ENCODE measurements at places on chromosomes 5 and 9.

DNA sequence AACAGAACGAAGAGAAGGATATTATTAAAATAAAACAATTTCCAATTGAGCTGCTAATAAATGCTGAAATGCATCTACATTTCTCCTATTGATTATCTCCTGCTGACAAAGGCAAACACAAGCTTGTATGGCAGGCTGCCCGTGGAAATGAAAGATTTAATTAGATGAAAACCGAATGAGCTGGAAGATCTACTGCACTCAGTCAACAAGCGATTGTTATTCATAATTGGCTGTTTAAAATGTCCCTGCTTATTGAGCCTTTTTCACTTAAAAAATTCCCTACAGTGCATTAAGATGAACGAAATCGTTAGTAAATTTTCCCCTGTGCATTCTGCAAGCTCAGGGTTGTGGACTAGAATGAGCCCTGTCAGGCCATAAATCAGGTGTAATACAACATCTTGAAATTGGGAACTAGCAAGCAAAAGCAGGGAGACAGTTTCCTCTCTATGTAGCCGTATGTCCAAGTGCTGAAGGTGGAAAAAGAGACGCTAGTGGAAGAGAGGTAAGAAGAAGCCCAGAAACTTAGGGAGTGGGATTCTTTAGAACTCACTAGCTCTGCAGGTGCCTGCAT, 28.5 kb upstream of the KIF4B start:
- no peak for DNase-seq

DNA sequence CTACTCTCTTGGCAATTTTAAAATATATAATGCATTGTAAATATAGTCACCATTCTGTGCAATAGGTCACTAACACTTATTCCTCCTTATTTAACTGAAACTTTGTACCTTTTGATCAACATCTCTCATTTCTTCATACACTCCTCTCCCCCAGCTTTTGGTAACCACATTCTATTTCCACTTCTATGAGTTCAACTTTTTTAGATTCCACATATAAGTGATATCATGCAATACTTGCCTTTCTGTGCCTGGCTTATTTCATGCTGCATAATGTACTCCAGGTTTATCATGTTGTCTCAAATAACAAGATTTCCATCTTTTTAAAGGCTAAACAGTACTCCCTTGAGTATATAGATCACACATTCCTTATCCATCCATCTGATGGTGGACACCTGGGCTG, 188.8 kb downstream of the NXNL2 start:
- no peak for DNase-seq

GRCh38 chr9:19231126-19231903, 822 bp downstream of the DENND4C start:
- no peak for DNase-seq

GRCh38 chr5:179259731-179260323, 85.4 kb downstream of the ADAMTS2 start:
- DNase-seq, result no peak

- DNase-seq, result no peak
These were observed 59.0 kb upstream of the NUDT12 start for GRCh38 chr5:103621548-103621930.

DNA sequence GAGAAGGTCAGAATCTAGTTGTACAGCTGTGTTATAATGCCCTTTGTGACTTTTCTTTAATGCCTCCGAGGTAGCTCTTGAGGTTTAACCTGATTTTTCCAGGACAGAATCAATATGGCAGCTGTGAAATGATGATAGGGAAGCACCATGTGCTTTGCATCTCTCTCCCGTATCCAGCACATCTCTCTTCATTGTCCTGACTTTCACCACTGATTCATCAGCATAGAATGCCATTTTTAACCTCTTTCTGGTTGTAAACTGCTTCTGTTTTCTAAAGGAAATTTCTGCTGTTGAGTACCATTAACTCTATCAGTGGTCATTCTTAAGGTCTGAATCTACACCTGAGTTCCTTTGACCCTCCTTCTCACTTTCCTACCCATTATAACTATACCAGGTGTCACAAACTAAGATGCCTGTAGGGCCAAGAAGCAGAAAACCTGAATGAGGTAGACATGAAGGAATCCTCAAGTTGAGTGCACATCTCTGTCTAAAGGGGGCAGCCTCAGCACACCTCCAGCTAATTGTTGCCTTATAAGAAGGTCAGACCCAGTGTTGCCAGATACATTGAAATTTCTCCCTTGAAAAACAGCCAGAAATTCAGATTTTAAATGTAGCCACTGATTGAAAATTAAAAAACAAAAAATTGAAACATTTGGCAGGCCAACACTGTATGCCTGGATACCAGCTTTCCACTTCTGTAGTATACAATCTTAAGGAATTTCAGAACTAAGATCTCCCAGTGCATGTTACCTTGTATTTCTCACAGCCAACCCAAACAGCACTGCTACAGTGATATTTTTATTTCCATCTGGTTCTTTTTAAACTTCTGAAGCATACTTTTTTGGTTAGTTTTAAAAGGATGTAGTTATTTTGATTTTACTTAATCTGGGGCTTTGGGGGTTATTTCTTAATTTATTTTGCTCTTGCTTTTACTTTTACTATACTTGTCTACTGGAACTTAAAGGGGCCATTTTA, 35.8 kb upstream of the TLX3 start:
- no peak for DNase-seq

DNA sequence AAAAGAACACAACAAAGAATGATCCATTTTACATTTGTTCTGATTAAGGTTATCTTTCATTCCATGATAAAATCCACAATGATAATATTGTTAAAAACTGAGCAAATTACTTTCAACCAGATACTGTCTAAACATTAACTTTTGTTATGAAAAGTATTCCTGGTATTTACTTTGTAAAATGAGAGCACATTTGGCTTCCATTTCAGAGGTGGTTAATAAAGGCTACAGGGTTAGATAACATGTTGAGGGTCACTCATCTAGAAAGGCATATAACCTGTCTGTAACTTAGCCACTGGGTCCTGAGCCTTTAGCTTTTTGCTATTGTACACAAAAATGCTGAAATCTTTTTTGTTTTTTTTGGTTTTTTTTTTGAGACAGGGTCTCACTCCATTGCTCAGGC, 99.3 kb downstream of the ANXA2R start:
- no peak for DNase-seq

GRCh38 chr9:33127881-33128280, 39.3 kb downstream of the B4GALT1 start:
- no peak for DNase-seq

- DNase-seq, result peak; percentile 25
These were observed 52.8 kb downstream of the WHRN start for GRCh38 chr9:114452219-114453165.

DNA sequence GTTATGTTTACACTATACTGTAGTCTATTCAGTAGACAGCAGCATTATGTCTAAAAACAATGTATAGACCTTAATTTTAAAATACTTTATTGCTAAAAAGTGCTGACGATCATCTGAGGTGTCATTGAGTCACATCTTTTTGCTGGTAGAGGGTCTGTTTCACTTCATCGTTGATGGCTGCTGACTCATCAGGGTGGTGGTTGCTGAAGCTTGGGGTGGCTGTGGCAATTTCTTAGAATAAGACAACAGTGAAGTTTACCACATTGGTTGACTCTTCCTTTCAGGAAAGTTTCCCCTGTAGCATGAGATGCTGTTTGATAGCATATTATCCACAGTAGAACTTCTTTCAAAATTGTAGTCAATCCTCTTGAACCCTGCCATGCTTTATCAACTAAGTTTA, 150.3 kb downstream of the FBXL7 start:
- no peak for DNase-seq

DNA sequence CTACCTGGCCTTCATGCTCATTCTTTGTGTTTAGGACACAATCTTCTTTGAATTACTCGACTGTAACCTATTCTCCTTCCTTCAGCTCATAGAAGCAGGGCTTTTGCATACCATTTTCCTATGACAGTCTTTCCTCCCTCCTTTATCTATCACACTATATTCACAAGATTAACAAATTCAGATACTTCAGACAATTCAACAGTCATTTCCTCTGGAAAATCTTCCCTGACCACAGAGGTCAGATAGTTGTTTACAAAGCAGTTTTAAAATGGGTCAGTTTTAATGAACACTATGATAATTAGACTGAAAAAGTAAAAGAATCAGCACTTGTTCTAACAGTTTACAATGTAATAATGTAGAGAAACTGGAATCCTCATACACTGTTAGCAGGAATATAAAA, 4.3 kb downstream of the CAAP1 start:
- no peak for DNase-seq

DNA sequence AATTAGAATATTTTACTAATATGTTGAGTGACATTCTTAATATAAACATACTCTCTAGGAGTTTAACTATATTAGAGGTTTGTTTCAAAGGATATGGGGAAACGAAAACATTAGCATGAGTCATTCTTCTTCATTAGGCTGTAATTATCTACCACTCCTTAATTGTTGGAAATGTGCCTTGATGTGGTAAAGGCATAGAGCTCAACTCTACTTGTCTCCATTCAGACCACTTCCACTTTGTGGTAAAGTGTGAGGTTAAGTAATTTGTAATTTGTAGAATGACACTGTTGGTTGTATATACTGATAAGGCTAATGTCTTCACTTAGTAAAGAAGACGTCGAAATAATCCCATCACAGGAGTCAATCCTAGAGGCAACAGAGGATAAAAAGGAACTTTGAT, 58.1 kb downstream of the HAPLN1 start:
- DNase-seq, result no peak

GRCh38 chr9:14654932-14655331, 38.3 kb downstream of the ZDHHC21 start:
- DNase-seq, result no peak

GRCh38 chr5:31417512-31417911, 114.4 kb downstream of the DROSHA start:
- DNase-seq, result no peak

DNA sequence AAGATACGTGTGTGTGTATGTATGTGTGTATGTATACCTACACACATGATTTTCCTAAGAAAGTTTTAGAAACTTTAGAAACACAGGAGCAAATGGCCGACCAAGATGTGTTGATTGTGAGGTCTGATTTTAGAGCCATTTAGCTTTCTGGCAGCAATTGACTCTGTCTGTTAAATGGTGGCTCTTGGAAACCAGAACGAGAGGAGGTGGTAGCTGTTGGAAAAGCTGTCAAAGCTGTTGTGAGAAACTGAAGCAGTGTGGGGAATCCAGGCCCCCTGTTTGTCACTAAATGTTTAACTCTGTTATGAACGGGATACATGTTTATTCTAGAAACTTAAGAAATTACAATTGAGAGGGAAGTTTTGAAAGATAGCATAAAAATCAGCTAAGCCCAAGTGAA, 91.4 kb downstream of the GOLPH3 start:
- no peak for DNase-seq

DNA sequence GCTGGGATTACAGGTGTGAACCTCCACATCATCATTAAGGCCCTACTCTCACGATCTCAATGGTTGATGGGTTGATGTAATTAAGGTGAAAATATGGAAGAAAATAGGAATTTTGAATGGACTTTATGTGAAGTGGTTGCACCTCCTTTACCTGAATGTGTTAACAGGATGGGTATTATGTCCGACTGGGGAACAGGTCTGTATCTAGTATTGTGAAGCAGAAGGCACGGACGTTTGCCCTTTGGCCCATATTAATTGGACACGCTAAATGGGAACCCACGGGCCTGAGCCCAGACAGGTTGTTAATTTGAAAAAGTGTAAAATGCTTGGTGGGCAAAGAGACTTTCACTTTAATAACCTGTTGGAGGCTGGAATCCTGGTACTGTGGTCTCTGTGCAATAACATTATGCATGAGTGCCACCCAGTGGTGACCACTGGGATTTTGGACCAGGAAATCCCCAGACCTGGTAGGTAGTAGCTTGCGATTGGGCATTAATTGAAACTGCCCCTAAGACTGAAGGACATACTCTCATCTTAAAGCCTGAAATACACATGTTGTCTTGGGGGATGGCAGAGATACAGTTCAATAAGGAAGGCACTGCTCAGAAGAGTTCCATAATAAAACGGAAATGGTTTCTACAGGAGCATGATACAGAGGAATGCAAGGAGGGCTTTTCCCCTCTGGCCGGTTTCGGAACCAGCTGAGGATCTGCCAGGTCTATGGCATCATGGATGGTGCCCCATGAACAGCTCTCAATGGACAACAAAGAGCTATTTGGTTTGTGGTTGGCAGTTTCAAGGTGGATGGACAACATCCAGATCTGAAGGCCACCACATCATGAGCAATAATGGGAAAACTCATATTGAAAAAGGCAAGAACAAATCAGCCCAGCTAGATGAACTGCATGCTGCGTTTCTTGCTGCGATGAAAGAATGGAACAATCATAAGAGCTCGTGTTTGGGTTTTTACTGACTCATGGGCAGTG, 26.2 kb upstream of the BICD2 start:
- peak; percentile 50 for DNase-seq

GRCh38 chr5:153358315-153358976, 132.0 kb upstream of the GRIA1 start:
- DNase-seq, result no peak

- DNase-seq, result no peak
These were observed 13.7 kb downstream of the MYO10 start for GRCh38 chr5:16922430-16922829.

GRCh38 chr5:138945421-138946240, 70.5 kb upstream of the LRRTM2 start:
- no peak for DNase-seq

DNA sequence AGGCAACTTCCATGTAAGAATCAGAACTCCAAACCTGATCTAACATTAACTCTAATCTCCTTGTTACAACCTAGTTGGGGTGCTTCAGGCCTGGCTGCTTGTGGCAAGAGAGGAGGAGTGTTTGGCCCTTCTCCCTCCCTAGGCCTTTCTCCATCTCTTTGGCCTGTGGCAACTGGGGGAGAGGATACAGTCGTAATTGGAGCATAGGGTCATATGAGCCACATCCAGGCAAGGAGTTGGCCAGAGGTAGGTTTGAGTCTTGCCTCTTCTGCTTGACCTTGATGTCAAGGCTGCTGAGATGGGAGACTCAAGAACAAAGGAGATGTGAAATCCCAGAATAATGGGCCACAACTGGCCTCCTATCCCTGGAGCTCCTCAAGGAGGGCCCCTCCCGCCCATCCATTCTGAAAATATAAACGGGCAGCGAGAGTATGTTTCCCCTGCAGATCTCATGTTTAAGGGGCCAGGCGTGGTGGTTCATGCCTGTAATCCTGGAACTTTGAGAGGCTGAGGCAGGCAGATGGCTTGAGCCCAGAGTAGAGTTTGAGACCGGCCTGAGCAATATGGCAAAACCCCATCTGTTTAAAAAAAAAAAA, 59.3 kb upstream of the ANGPTL2 start:
- no peak for DNase-seq

DNA sequence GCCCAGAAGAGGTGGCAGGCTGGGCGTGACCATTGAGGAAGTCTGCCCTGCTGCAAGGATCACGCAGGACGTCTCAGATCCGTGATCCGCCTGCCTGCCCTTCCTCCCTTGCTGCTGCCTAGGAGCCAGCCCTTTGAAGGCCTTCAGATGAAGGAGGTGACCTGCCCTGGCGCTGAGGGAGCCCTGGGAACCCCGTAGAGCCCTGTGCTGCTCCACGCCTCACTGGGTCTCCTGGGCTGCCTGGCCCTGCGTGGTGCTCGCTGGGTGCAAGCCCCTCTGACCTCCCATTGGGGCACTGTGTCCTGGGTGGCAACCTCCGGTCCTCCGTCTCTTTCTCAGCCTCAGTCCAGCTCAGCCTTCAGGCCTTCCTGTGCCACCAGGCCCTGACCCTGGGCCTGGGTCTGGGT, 295.3 kb upstream of the IRX4 start:
- no peak for DNase-seq

- no peak for DNase-seq
These were observed 15.8 kb downstream of the FOXE1 start for GRCh38 chr9:97868859-97869258.

All from T-cell (primary cell).